ENCODE measurements at places on chromosomes 5 and 9.
A peak's percentile ranks its signal among the peaks of the same experiment; 100 is the strongest.

- no peak for DNase-seq
Measured at GRCh38 chr5:84028093-84028492, 307.4 kb upstream of the HAPLN1 start.

DNA sequence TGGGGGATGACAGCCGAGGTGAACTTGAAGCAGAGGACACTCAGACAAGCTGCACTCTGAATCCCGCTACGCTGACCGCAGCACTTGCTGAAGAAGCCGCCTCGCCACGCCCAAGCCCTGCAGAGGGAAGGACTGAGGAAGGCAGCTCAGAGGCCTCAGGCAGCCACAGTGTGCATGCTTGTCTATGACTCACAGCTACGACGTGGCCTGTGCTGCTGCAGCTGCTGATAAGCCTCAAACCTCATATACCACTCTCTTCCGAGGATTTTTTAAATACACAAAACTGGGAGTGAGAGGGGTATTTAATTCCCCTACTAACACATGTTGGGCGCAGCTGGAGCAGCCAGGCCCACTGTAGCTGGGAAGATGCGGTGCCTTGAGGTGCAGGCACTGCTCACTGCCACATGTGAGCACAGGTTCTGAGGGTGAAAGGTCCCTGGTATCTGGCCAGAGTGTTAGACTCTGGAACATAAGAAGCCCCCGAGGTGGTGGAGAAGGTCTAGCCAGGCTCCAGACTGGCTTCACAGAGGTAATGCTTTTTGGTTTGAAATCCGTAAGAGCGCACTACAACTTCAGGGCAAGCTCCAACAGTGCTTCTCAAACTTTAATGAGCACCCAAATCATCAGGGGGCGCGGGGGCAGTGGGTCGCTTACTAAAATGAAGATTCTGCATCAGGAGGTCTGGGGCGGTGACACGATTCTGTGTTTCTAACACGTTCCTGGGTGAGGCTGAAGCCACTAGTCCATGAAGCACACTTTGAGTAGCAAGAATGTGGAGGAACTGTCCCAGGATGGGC, 196.8 kb downstream of the AUH start:
- peak; percentile 29 for DNase-seq

DNA sequence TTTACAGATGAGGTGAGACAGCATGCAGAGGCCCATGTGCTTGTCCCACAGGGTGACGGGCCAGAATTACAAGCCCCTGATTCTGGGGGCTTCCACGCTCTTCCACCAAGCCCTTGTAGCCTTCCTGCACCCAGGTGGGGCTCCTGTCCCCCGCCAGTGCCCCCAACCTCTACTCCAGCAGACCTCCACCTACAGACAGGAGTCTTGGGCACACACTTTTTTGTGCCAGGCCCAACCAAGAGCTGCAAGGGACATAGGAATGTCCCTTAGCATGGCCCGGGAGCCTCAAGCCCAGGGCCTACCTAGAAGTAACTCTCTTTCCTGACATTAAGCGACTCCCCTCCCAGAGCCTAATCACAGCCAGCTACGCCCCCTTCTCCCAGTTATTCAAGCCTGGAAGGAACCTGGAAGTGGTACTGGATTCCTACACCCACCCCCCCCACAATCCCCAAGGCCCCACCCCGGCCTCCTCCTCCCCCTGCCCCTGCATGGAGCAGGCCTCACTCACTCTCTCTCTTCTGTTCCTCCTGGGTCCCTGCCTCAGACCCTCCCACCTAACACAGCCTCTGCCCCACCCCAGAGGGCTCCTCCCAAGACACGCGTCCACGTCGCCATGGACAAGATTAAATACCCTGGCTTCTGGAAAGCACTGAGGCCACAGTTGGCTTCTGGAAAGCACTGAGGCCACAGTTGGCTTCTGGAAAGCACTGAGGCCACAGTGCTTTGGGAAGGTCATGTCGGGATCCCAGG, 30.5 kb downstream of the ADAMTS2 start:
- DNase-seq, result no peak

DNA sequence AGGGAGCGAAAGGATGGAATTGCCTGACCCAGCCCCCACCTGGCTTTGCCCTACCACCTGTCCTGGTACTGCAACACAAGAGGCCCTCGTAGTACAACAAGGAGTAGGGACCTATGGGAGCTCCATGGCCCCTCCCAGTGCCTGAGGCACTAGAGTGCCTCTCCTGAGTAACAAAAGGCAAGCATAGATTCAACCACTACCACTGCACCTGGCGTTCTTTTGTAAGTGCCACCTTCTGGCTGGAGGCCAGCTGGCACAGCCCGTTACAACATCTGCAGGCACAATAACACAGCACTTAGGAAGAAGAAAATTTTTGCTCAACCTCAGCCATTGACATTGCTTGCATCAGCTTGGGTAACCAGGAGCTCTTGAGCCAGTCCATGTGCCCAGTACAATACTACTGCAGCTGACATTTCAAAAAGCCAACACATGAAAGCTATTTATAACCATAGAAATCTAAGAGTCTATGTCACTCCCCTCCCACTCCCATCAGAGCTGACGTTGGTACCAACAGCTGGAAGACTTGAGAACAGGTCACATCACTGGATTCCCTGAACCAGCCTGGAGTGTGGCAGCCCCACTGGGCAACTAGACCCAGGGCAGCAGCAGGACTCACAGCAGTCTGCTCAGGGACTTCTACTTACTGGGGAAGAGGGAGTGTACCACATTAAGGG, 17.7 kb upstream of the FAM174A start:
- DNase-seq, result no peak

- DNase-seq, result peak; percentile 37
Measured at GRCh38 chr9:74942801-74943200, 9.9 kb downstream of the C9orf40 start.

GRCh38 chr9:127539259-127539981, 72.7 kb upstream of the STXBP1 start:
- DNase-seq, result no peak

GRCh38 chr9:137494550-137495351, 35.6 kb upstream of the NSMF start:
- no peak for DNase-seq

- DNase-seq, result no peak
Measured at GRCh38 chr9:68714416-68715180, 9.6 kb downstream of the PIP5K1B start.

DNA sequence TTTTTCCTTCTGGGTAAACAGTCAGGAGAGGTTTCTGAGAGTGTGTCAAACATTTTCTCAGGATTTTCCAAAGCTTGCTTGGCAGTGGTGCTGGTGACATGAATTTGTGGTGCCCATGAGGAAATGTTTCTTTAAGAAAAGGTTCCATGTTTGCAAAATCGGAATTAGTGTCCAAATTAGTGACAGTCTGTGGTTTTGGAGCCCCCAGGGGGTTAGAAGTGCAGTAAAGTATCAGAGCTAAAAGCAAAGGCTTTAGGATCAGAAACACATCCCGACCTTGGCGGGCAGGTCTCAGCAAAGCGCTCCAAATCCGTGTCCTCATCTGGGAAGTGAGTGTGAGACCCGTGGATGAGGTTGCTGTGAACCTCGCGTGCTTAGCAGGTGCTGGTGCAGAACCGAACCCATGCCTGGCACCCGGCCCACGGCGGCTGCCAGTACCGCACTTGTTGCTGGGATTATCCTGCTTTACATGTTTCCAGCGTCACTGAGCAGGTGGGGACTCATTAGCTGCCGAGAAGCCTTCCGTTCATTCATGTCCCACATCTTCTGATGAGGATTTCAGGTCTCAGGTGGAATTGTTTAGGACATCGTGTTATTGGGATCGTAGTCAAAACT, 70.8 kb upstream of the COL5A1 start:
- DNase-seq, result no peak

DNA sequence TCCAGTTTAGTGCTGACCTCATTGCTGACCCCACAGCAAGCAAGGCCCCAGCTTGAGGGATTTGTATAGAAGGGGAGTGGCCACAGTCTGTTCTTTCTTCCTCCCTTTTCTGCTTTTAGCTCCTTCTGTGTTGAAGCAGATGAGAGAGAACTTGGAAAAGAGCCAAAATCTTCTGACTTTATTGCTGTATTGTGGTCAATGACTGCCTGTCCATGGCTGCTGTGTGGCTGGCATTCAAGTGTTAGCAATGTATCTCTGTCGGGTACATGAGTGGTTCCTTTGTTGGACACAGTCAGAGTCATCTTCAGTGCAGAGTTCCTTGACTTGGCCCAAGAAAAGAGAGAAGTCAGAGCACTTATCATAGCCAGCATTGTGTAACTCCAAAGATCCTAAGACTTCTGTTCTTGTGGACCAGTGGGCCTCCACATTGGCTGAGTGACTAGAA, 154.1 kb downstream of the LRRC70 start:
- DNase-seq, result no peak

GRCh38 chr5:133708331-133708850, 96.0 kb upstream of the FSTL4 start:
- no peak for DNase-seq

- no peak for DNase-seq
Measured at GRCh38 chr9:98083061-98083501, 26.5 kb downstream of the NANS start.

DNA sequence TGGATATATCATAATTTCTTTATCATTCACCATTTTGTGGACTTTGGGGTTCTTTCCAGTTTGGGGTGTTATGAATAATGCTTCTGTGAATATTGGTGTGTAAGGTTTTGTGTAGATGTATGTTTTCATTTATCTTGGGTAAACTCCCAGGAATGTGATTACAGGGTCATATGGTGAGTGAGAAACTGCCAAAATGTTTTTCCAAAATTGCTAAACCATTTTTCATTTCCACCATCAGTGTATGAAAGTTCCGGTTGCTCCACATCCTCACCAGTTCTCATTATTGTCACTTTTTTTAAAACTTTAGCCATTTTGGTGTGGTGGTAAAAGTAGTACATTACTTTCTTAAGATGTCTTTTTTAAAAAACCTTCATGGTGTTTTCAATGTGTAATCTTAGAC, 152.9 kb downstream of the NIPBL start:
- DNase-seq, result no peak

- no peak for DNase-seq
Measured at GRCh38 chr5:67476531-67476930, 279.9 kb upstream of the CD180 start.

Data from stimulated activated CD4-positive, alpha-beta T cell treated with anti-CD3 and anti-CD28 coated beads, TNF-alpha, amount 100 ng/mL, for 24 hours (primary cell).